ENCODE measurements at places on chromosomes 6 and 20.

DNA sequence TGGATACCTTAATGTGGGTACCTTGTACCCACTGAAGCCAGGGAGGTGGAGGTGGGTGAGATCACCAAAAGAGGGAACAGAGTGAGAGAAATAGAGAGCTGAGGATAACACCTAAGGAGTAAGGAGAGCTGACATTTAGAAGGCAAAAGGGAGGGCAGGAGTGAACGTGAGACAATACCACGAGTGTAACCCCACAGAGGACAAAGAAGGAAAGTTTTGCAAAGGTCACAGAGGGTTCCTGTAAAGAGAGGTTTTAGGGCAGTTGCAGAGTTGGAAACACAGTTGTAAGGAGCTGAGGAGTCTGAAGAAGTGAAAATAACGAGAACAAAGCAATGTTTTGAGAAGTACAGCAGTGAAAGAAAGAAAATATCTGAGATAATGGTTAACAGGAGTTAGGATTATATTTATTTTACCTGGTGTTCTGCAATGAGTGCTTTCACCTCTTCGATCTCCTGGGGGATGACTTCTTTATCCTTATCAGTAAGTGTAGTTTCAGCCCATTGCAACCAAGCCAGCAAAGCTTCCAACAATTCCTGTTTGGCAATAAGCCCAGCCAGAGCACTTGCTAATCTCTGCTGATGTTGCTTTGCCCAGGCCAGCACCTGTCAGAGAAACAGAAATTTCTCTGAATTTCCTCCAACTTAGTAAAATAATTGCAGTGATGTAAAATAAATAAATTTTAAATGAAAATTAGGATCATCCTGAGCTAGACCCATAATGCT is 166.8 kb downstream of the DST start:
- DNase-seq: no peak

GRCh38 chr6:135261872-135262725 is 81.0 kb downstream of the MYB start:
- DNase-seq: no peak

- DNase-seq: no peak
Measured at GRCh38 chr6:93373445-93373844, 45.9 kb downstream of the EPHA7 start.

GRCh38 chr6:8192067-8192466 is 89.7 kb upstream of the EEF1E1 start:
- no peak for DNase-seq

DNA sequence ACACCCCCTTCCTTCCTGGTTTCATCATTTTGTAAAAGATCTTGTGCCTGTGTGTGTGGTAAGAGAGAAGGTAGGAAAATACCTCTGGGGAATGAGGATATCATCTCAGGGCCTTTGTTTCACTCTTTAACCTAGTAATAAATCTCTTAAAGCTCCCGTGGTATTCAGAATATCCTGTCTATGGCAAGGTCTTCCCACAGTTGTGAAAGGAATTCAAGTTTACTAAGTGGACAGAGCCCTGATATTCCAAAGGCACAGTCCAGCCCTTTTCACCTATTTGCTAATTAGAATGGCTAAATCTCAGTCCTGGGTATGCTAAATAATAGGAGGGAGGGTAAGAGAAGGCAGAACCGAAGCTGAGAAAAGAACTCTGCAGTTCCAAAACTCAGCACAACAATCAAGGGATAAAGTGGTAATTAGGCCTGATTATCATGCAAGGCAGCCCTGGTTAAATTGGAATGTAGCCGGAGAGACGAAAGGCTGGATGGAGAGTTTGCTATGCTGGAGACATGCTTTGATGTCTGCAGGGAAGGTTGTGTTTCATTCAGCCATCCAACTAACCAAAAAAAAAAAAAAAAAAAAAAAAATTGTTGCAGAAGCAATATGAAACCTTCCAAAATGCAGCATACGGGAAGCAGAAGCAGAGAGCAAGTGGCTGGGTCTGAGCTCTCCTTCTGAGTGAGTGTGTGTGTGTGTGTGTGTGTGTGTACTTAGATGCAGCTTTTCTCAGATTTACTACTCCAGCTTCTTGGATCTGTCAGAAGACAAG is 28.5 kb upstream of the PIM1 start:
- DNase-seq: no peak

DNA sequence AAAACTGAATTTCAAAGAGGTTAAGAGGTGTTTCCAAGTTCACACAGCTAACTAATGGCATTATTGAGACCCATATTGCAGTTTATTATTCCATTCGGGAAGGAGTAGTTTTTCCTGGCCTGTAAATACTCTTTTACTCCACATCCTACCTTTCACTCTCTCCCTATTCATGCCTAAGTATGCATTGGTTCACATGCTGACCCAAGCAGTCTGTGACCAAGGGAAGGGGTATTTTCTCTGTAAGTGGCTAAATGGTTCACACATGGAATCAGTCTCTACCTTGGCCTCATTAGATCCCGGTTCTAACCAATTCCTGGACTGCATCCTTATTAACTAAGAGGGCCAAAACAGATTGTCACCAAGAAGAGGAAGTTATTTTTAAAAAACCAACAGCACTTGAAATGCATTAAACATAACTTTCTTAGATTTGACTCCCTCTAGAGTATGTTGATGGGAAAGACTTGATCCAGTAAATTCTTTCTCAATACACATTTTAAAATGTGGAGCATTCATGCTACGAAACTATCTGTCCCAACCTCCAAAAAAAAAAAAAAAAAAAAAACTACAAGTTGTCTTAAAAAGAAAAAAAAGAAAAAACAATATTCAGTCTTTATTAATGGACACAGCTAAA is 17.8 kb upstream of the RSPO3 start:
- no peak for DNase-seq

DNA sequence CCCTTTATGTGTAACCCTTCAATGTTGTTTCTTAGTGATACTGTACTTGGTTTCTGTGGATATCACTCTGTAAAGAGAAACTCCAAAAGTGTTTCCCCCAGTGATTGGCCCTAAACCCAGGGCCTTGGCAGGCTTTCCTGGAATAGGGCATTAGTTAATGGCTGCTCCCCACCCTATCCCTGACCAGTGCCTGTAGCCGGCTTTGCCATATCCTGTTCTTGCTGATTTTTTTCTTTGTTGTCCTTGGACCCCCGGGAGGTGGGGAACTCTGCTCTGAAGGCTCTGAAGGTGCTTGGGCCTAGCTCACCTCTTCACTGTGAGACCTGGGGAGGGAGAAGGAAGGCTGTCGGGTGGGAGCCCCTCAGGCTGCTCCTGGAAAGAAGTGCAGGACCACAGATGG is 120.1 kb downstream of the TCP11 start:
- peak; percentile 53 for DNase-seq
